ENCODE measurements at places on chromosomes 6 and 20.

GRCh38 chr20:49558826-49559225 is 9.1 kb downstream of the PTGIS start:
- DNase-seq, result no peak

DNA sequence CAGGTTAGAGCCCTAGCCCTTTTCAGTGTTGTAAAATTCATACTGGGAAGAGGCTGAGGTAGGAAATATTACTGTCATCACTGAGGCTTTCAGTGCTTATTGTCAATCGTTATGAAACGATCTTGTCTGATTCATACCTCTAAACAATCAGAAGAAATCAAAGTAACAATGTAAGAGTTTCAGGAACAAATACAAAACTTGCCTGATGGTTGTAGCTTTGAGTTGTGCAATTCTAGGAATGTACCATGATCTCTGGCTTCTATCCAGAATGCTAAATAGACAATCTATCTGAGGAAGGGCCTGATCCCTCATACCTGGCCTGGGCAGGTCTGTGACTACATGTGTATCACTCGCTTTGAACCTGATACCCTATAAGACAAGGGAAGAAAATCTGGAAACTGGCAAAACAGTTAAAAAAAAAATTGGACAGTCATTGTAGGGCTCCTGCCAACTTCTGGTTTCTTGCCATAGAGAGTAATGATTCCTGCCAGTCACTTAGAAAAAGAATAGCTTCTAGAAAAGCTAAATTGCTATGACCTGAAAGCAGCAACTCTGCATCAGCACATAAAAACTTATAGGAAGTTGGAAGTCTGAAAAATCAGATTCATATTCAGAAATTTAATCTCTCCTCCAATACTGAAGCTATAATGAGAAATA is 234.7 kb downstream of the BTBD9 start:
- no peak for DNase-seq

DNA sequence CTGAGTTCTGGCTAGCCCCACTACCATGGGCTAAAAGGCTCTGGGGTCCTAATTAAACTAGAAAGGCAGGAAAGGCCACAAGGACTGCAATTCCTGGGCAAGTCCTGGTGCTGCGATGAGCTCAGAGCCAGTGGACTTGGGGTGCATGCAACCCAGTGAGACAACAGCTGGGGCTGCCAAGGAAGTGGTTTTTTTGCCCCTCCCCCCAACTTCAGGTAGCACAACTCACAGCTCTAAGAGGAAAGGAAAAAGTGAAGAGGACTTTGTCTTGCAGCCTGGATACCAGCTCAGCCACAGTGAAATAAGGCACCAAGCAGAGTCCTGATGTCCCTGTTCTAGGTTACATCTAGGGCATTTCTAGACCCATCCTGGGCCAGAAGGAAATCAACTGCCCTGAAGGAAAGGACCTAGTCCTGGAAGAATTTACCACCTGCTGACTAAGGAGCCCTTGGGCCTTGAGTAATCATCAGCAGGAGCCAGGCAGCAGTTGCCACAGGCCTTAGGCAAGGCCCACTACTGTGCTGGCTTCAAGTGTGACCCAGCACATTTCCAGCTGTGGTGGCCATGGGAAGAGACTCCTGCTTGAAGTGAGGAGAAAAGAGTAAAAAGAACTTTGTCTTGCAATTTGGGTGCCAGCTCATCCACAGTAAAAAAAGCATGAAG is 358.4 kb downstream of the BTBD3 start:
- DNase-seq, result no peak

- no peak for DNase-seq
Measured at GRCh38 chr6:83292900-83293843, 100.0 kb downstream of the RWDD2A start.

DNA sequence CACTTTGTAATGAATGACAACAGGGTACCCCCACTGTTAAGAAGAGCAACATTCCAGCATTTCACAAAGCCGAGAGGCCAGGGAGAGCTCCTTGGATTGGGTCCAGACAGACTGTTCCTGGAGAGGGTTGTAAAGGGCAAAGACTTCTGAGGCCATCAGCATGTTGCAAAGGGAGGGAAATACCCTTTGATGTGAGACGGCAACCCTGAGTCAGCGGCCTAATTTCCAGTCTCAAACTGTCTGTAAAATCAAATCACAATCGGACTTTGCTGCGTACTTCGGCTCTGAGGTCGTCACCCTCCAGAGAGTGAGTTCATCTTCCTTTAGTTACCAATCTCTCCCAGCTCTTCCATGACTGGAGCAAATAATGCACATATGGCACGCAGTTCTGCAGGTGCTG is 101.0 kb upstream of the DTNBP1 start:
- DNase-seq, result no peak

- DNase-seq, result no peak
Measured at GRCh38 chr6:94401311-94401710, 982.0 kb upstream of the EPHA7 start.

DNA sequence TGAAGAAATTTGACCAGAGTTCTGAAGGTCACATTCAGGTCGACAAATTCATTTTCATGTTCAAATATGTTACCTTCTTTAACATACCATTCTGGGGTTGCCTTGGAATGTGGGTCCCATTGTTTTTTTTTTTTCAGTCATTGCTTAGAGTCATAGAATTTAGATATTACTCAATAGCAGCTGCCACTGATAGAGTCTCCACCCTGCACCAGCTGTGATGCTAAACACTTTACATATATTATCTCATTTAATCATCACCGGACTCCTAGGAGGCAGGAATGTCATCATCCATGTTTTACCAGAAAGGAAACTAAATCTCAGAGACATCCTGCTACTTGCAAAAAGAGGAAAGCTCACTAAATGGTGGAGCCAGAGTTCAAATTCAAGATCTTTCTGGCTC is 204.7 kb downstream of the ESR1 start:
- DNase-seq, result no peak

DNA sequence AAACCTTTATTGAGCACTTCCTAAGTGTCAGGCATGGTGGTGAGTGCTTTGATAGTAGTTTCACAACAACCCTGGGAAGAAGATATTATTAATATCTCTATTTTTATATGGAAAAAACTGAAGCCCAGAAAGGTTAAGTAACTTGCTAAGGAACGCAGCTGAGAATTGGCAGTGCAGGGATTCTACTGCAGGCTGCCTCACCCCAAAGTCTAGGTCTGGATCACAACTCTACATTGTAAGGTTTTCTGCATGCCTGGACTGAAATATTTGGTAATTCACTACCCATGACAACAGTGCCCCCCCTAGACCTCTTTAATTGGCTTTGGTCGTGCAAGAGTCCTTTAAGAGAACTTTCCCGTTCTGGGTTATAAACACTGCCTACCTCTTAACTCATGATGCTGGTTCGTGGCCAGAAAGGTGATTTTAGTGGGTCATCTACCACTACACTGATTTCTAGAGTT is 67.1 kb upstream of the KCNQ5 start:
- DNase-seq, result no peak

GRCh38 chr6:158366363-158366762 is 54.1 kb downstream of the TULP4 start:
- DNase-seq, result no peak

DNA sequence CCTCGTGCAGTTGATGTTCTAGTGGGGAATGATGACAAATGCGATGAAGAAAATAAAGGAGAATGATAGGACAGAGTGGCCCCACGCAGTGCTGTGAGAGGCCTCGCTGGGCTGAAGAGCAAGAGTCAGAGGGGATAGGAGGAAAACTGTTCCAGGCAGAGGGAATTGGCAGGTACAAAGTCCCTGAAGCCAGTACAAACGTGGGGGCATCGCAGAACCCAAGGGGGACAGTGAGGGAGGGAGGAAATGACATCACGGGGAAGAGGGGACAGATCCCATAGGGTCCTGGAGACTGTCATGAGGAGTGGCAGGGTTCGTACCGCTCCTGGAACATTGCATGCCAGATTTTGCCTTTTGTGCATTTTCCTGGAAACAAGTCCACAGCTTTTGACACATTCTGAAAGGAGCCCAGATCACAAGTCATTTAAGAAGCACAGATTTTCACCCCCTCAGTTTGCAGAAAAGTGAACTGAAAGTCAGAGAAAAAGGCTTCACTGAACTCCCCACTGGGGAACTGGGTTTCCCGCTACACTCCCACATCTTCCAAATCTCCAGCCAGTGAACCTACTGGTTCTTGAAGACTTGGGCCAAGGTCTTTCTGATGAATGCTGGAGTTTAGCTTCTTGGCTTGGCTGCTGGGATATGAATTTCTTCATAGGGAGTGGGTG is 77.0 kb downstream of the SULF2 start:
- no peak for DNase-seq

- no peak for DNase-seq
Measured at GRCh38 chr6:99013145-99013544, 65.4 kb upstream of the FBXL4 start.

DNA sequence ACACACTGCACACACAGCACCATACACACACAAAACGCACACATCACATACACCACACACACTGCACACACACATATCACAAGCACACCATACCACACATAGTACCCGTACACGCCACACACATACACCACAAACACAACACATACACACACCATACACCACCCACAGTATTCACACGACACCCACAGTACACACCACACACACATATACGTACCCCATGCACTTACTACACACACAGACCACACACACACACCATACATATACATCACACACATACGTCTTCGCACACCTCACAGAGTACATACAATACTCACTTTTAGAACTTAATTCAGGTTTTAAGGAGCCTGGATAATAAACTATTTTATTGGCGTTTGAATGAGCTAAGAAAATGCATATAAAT is 1805.3 kb upstream of the DEFB115 start:
- no peak for DNase-seq

DNA sequence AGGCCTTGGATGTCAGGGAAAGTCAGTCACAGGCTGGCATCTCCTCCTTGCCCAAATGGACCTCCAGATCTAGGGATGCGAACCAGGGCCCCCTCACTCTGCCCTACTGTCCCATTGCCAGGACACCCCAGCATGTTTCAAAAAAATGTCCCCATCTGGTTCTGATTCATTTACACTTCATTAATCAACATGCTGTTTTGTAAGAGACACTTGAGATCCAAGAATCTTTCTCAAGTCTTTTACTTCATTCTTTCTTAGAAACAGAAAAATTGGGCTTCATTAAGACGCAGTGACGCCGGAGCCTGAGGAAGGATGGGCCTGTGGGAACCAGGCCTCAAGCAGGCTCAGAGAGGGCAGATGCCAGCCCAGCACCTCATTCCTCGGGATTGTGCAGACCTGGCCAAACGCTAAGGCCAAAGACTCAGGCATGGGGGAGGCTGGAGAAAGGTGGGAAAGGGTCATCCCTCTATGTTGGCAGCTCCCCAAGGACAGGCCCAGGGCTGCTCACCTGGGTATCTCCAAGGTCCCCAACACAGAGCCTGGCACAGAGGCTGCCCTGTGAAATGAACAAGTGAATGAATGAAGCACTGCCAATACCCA is 3.8 kb downstream of the RSPO4 start:
- DNase-seq, result no peak

GRCh38 chr6:130783416-130784107 is 43.6 kb upstream of the SMLR1 start:
- no peak for DNase-seq

DNA sequence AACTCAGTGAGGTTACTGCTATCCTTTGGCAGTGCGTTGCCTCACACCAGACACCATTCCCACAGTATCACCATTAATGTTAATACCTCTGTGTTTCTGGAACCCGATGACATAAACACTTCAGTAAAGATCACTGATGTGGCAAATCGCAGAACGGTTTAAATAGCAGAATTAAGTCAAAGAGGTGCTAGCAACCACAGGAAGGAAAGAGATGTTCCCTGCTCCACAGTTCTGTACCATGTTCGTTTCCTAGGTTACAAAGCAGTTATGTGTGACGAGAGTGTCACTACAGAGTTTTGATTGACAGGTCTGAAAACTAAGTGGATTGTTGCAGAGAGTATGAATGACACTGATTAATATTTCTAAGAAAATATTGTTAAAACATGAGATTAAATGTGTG is 272.3 kb downstream of the KHDRBS2 start:
- DNase-seq, result no peak

- no peak for DNase-seq
Measured at GRCh38 chr6:64293298-64293697, 657.7 kb downstream of the PHF3 start.

- DNase-seq, result no peak
Measured at GRCh38 chr6:41683273-41683522, 44.9 kb downstream of the MDFI start.

DNA sequence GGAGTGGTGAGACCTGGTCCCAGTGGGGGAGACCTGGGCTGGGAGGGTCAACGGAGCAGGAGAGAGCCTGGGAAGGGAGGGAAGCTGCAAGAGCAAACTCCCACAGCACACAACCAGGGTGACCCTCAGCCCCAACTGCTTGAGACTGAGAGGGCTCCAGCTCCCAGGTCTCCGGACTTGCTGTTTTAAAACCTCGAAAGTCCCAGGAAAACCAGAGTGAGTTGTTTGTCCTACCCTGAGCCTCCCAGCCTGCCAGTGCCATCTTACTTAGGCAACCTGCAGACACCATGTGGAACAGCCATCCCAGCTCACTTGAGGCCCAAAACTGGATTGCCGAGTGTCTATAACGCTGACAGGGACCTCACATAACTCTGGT is 4.8 kb upstream of the NTSR1 start:
- no peak for DNase-seq

GRCh38 chr6:41579088-41579610 is 33.0 kb downstream of the FOXP4 start:
- no peak for DNase-seq

DNA sequence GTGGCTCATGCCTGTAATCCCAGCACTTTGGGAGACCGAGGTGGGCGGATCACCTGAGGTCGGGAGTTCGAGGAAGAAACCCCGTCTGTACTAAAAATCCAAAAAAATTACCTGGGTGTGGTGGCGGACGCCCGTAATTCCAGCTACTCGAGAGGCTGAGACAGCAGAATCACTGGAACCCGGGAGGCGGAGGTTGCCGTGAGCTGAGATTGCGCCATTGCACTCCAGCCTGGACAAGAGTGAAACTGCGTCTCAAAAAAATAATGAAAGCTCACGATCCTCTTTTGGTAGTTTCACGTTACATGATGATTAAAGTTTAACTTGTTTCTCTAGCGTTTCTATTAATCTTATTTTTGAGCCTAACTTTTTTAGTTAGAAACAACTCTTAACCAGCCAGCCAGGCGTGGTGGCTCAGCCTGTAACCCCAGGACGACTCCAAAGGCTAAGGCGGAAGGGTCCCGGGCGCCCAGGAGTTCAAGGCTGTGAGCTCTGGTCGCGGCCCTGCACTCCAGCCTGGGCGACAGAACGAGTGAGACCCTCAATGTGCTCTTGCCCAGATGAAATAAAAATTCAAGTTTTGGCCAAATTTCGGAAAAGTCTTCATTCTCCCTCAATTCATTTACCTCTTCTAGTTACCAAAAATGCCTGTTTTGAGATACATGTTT is 1.2 kb upstream of the WRNIP1 start:
- DNase-seq, result no peak

DNA sequence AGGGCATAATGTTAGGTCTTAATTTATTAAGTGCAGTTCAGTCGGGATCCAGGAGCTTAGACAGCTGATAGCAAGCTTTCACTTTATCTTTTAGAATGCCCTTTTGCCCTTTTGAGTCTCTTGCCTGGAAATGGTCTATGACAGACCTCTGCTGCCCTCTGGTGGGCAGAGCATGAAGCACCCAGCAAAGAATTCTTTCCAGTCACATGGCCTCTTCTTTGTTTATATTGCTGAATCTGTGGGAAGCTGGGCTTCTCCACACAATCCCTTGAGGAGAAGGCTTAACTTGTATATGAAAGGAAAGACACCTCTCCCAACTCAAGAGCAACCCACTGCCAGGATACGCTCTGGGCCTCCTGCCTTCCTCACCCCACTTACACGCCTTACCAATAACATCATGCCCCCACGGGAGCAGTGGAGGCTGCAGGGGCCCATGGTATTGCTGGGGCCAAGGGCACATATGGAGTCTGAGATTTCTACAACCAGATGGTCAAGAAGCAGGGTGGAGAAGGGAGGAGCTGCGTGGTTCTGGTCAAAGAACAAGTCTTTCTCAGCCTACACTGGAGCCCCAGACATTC is 20.4 kb downstream of the WFDC3 start:
- DNase-seq, result peak; percentile 63

Measured in stimulated activated CD8-positive, alpha-beta memory T cell treated with anti-CD3 and anti-CD28 coated beads, Interleukin-4, amount 100 ng/mL, for 1 hour (primary cell).